ENCODE measurements at places on chromosomes 2 and 18.

GRCh38 chr2:37489041-37489456, 144.6 kb downstream of the QPCT start:
- DNase-seq = no peak

- DNase-seq = no peak
These were observed 148.2 kb downstream of the CERS6 start for GRCh38 chr2:168604252-168604651.

- DNase-seq = no peak
These were observed 24.5 kb downstream of the MAL start for GRCh38 chr2:95049961-95050360.

- DNase-seq = no peak
These were observed 49.1 kb downstream of the ITGB1BP1 start for GRCh38 chr2:9374071-9374730.

- no peak for DNase-seq
These were observed 1073.1 kb upstream of the FANCL start for GRCh38 chr2:59314031-59314766.

DNA sequence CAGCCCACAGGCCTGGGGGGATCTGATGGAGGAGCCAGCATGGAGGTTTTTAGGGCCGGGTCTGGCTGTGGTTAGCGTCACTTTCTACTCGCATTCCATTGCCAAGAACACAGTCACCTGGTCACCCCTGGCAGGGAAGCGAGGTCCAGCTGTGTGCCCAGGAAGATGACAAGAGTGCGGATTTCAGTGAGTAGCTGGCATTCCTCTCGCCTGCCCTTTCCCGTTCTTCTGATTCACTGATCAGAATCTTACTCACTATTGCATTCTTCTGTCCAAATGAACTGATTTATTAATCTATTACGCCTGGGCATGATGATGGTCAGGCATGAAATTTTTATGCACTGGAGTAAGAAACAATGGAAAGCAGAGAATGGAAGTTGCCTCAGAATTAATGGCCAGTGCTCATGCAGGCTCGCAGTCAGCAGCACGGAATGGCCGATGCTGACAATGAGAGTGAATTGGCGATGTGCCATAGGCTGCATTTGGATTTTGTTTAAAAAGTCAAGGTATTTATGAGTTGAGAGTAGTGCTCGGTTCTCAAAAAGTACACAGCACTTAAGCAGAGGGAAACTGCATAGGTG, 76.4 kb upstream of the MGAT5 start:
- no peak for DNase-seq

GRCh38 chr18:36298126-36298741, 721 bp downstream of the FHOD3 start:
- DNase-seq = no peak

DNA sequence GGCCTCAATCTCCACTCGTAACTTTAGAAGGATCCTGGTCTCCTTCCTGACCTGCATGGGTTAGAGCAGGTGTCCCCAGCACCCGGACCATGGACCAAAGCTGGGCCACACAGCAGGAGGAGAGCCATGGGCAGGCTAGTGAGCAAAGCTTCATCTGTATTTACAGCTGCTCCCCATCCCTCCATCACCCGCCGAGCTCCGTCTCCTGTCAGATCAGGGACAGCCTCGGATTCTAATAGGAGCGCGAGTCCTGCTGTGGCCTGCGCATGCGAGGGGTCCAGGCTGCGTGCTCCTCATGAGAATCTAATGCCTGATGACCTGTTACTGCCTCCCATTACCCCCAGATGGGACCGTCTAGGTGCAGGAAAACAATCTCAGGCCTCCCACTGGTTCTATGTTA, 297.7 kb upstream of the SALL3 start:
- no peak for DNase-seq

DNA sequence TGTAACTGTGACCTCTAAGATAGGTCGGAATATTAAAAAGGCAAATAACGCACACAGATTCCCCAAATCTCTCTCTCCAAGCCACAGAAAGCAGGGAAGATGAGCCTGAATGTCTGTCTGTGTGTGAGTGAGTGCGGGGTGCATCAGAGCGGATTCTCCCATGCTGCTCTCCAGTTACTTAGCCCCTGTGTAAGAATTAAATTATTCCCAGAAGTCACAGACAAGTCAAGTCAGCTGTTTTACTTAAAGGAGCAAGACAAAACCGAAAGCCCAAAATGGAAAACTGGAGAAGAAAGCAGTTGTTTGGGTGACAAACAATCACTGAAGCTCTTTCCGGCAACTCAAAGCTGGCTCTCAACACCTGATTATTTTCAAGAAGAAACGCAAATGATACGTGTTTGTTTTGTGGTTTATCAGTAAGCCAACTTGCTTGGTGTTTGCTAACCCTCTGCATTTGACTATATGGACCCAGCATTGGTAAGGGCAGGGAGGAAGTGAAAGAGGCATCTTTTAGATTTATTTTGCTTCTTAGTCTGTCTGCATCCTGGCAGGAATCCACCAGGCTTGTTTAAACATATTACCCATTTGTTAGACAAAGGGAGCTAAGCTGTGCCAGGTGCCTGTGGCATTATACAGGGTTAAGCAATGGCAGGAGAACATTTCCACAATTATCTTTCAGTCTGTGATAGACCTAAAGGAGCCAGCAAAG, 121.5 kb upstream of the CREB1 start:
- no peak for DNase-seq

- DNase-seq = no peak
These were observed 488.6 kb downstream of the CPS1 start for GRCh38 chr2:211045025-211045424.

- DNase-seq = no peak
These were observed 42.3 kb downstream of the TTC21B start for GRCh38 chr2:165911231-165911630.

GRCh38 chr2:105103481-105103880, 65.6 kb downstream of the MRPS9 start:
- DNase-seq = no peak

- no peak for DNase-seq
These were observed 16.6 kb upstream of the PSME4 start for GRCh38 chr2:53987336-53987921.

DNA sequence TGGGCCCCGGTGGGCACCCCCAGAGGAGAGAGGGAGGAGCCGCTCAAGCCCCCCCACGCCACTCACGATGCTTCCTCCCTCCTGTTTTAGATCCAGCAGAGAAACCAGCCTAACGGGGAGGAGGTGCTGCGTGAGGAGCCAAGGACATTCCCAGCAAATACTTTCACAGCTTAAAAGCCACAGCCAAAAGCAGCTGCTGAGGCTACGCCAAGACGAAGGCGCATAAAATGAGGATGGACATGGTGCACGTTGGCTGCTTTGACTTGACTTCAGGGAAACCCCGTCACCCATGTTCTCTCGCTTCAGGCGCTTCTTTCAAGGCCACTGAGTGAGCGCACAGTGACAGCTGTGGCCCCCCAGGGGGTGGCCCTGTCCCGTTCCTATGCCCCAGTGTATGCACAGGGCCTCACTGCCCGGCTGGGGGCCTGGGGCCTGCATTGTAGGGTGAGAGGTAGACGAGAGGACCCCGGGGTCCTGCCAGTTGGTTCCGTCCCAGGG, 72.1 kb upstream of the PXDN start:
- DNase-seq = no peak

- DNase-seq = no peak
These were observed 124.9 kb downstream of the GLI2 start for GRCh38 chr2:120860579-120860922.

DNA sequence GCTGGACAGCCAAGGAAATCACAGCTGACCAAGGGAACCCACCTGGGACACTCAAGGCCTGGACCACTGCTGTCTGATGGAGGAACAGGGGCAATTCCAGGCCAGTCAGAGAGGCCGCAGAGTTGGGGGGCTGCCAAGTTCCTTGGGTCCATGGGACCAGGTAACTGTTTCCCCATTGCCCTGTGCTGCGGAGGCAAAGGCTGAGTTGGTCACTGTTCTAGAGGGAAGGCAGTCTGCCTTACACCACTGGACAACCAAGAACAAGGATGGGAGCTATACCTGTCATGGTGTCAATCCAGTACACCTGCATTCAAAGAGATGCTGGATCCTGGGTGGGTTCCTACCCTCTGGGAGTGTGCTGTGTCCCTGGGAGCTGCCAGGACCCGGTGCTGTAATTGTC, 9.6 kb upstream of the SP140L start:
- no peak for DNase-seq

- DNase-seq = peak; percentile 27
These were observed 19.4 kb downstream of the KLHL29 start for GRCh38 chr2:23404426-23404825.

Measured in cerebellar cortex (tissue), 1 donor.